ENCODE measurements at places on chromosomes 12 and 14.

- peak; percentile 37 for DNase-seq
These were observed 48.6 kb upstream of the RHOJ start for GRCh38 chr14:63155511-63156185.

DNA sequence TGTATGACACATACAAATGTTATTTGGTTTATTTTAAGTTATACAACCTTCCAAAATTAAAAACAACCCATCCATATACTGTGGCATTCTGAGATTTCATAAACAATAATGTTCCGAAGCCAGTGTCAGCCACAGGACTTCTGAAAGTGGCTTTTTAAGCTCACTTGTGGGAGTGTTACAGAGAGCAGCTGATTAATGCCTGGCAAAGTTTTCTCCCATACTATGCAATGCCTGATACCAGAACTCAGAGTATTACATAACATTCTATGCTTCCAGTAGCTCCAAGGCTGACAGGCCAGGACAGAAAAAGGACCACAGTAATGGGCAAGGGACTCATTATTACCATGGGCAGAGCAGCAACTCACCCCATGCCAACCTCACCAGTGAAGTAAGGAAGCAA, 29.3 kb downstream of the NELL2 start:
- DNase-seq, result no peak

DNA sequence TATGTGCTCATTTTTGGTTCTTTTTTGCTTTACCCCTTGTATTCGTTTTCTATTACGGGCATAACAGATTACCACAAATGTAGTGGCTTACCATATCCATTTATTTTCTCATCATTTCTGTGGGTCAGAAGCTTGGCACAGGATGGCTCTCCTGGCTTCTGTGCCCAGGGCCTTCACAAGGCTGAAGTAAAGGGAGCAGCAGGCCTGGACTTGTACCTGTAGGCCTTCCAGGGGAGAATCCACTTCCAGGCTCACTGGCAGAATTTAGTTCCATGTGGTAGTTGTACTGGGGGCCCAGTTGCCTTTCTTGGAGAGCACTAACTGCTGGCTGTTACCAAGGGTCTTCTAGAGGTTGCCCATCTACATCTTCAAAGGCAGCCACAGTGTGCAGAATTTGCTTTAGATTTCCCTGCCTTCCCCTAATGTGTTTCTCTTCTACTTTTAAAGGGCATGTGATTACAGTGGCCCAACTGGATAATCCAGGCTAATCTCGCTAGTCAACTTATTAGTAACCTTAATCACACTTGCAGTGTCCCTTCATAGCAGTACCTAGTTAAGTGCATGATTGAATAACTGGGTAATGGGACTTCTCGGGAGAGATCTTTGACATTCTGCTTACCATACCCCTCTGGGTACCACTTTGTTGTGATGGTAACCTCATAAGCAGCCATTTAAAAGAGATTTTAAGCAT, 67.0 kb downstream of the CRADD start:
- DNase-seq, result peak; percentile 64

- DNase-seq, result no peak
These were observed 131.1 kb downstream of the FBXL14 start for GRCh38 chr12:1463073-1463905.

GRCh38 chr12:93413064-93413463, 28.7 kb downstream of the UBE2N start:
- peak; percentile 14 for DNase-seq

GRCh38 chr12:105672121-105672975, 341.9 kb downstream of the C12orf75 start:
- DNase-seq, result no peak

GRCh38 chr14:51554339-51554920, 97.3 kb upstream of the FRMD6 start:
- peak; percentile 44 for DNase-seq

- DNase-seq, result no peak
These were observed 209.6 kb downstream of the MED13L start for GRCh38 chr12:116067892-116068291.

DNA sequence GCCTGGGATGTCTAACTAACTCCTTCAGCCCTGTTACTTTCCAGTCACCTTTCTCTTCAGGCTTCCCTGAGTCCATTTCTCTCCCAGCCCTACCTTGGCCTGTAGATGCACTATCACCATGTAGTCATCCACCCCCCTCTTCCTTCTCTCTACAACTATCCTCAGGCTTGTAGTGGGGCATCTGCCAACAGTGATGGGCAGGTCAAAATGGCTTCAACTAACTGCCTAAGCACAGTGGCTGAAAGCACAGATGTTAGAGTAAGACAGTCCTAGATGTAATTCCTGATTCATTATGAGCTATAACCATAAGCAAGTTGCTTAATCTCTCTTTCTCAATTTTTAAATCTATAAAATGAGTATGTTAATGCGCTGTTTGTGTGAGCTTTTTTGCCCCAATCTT, 133.6 kb upstream of the NAV3 start:
- DNase-seq, result no peak

DNA sequence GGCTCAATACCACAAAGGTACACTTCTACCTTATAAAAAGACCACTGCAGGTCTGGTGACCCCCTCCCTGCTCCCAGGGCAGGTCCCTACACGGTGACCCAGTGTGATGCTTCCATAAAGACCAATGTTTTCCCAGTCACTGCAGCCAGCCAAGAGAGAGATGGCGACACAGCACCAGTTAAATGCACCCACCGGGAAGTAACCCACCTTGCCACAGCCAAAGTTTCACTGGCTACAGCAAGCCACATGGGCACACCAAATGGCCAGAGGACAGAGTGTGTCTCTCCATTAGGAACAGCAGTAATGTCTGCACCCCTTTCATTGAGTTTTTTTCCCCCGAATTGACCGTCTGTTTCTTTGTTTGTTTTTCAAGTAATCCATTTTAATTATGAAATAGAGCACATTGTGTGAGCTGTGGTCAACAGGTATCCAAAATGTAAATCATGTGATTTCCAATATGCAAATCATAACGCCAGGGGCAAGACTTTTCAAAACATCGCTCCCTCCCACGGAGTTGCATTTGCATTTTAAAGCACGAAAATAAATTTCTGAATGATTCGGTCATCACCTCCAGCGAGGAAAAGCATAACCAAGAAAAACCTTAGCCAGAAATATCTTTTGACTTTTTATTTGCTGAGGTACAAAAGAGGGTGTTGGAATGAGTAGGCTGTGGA, 48.9 kb upstream of the EML1 start:
- DNase-seq, result peak; percentile 51

Measured in bronchial epithelial cell (primary cell).